ENCODE measurements at places on chromosomes 1 and 21.
A peak's percentile ranks its signal among the peaks of the same experiment; 100 is the strongest.

GRCh38 chr1:84598418-84598817 is 24.2 kb upstream of the CTBS start:
- DNase-seq = no peak

DNA sequence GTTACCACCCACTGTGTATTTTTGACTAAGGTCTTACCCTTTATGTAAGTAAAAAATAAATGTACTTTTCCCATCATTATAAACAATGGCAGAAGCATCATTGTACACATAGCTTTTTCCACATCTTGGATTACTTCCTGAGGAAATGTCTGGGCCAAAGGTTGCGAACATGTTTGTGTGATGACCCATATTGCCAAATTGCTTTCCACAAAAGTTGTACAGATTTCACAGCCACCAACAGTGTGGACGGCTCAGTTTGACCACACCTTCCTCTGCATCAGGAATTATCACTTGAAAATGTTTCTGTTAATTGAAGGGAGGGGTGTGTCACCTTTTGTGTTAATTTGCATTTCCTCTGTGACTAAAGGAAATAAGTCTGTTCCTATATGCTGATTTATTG is 25.7 kb downstream of the AKNAD1 start:
- no peak for DNase-seq

DNA sequence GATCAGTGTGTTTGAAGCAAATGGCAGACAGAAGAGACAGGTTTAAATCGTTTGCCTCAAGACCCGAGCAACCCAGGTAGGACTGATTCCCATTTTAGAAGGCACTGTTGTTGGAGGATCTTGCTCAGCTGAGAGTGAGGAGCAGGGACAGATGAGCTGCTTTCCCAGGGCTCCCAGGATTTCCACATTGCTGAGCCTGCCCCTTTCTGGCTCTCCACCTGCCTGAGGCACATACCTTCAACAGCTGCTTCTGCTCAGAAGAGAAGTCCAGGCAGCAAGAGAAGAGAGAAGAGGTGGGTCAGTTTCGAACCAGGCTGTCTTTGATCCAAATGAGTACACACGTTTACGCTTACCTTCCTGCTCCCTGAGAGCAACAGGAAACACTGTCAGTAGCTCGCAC is 5.7 kb downstream of the TNNT2 start:
- DNase-seq = no peak

DNA sequence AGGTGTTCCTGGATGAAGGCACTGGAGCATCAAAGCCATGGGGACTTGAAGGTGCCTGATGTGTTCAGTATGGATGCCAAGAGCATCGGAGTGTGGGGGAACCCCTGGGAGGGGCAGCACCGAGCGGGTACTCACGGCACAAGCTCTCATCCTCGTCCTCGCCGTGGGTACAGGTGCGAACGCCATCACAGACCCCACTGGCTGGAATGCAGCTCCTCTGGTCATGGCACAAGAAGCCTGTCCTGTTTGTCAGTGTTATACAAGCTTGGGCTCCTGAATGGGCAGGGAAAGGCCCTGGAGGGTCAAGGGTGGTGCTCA is 6.0 kb downstream of the LDLRAD1 start:
- no peak for DNase-seq

DNA sequence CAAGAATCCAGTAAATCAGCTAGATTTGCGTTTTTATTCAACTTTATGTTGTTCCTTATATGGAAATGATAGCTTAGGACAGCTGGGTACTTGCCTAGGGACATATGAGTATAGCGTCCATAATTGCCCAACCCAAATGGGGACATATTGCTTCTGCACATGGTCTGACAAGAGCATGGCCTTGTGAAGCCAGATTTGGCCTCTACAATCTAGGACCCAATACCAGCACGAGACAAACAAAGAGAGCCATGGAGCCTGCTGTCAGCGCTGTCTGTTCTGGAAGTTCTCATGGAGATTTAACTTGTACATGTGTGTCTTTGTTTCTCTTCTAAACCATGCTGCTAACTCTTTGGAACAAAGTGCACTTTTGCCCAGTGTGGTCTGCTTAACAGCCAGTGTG is 240.0 kb upstream of the CAMK1G start:
- DNase-seq = no peak

- no peak for DNase-seq
Measured at GRCh38 chr1:91784616-91785015, 101.3 kb downstream of the TGFBR3 start.

GRCh38 chr1:206465951-206466350 is 4.3 kb upstream of the IKBKE start:
- no peak for DNase-seq

GRCh38 chr1:162336621-162337285 is 39.9 kb downstream of the SPATA46 start:
- no peak for DNase-seq

- DNase-seq = no peak
Measured at GRCh38 chr1:51558375-51558924, 39.4 kb upstream of the EPS15 start.

- peak; percentile 19 for DNase-seq
Measured at GRCh38 chr1:111219557-111220286, 7.8 kb upstream of the CHI3L2 start.

DNA sequence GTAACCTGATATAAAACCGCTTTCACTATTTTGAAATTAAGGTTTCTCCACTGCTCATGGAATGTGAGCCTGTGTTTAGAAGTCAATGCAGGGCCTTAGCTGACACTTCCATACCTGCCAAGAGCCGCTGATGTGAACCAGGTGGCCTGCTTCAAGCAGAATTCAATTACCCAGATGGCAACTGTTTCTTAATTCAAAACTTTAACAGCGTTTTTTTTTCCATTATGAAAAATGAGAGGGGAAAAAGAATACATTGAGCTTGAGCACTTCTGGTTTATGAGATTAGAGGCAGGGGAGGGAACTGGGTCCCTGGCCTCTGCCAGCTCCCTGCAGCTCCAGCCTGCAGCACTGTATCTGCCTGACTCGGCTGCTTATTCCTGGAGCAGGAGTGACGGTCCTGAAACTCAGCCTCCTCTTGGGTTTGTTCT is 7.7 kb upstream of the ATP1A1 start:
- no peak for DNase-seq

DNA sequence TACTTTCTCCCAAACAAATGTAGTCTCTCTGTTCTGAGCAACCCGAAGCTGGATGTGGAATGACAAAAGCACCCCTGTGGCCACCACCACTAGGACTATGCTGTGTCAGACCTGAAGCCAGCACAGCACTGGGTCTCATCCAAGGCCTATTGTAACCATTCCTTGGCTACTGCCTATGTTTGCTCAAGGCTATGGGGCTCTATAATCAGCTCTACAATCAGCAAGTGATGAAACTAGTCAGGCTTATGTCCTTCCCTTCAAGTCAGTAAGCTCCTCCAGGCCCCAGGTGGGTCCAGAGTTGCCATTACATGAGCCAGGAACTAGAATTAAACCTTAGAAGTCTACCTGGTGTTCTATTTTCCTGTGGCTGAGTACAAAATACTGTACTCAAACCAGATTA is 370.2 kb downstream of the TBX15 start:
- no peak for DNase-seq

DNA sequence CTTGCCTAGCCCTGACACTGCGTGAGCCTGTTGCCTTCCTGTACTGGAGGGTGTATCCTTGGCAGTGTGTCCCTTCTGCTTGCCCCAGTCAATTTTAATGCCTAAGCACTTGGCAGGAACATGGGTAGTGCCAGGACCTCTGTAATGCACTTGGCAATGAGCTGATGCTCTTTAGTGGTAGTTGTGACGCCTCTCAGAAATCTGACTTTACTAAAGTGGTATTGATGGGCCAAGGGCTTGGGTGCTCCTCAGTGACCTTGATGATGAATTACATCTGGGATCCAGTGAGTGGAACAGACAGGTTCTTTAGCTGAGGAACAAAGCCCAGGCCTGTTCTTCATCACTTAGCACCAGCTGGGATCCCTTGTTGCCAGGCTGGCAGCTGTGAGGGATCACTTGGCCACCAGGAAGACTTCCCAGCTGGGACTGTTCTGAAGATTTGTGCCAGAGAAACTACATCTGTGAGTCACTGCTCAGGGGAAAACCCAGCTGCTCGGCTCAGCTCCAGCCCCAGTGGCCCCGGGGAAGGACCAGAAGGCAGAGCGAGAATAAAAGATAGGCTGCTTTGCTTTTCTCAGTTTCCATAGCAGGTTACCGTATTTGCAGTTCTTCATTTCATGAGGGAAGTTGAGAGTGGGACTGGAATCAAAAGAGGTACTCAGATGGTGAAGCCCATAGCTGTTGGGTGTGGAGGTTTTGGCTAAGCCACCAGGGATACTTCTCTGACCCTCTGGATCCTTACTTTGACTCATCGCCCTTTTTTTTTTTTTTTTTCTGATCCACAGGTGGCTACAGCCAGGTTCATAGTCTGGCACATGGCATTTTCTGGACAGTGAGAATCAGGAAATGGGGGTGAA is 28.5 kb upstream of the KCNA2 start:
- DNase-seq = peak; percentile 80

DNA sequence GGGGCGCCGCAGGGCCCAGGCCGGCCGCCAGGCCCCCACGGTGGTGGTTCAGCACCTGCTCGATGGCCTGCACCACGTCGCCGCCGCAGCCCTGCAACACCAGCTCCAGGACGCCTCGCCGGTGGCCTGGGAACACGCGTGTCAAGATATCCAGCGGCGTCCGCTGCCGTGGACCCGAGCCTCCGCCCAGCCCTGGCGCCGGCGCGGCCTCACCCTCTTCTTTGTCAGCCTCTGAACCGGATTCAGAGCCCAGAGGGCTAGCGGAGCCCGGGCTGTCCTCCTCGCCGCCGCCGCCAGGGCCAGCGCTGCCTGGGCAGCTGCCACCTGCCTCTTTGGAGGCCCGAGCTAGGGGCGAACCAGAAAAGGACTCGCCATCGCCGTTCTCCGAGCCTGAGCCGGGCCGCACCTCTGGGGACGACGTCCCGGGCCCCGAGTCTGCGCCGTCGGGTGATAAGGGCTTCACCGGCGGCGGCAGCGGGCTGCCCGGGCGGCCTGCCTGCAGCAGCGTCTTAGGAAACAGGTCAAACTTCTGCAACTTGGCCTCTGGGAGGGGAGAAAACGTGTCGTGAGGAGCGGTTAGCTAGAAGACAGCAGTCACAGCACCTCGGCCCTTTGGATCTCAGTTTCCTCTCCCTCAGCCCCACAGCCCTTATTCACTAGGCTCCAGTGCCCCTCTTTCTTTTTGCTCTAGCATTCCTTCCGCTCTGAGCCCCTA is 3.9 kb downstream of the DMRTA2 start:
- no peak for DNase-seq

DNA sequence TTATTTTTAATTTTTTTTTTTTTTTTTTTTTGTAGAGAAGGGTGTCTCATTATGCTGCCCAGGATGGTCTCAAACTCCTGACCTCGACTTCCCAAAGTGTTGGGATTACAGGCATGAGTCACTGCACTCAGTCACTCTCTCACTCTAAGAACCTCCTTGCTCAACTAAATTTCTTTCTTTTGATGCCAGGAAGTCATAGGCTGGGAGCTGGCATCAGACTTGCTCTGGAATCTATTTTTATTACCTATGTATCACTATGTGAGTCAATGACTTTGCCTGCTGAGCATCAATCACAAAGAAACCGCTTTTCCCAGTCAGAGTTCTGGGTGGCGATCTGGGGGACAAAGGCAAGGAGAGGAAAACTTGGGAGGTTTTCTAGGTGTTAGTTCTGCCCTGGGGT is 35.5 kb upstream of the PARP1 start:
- no peak for DNase-seq

DNA sequence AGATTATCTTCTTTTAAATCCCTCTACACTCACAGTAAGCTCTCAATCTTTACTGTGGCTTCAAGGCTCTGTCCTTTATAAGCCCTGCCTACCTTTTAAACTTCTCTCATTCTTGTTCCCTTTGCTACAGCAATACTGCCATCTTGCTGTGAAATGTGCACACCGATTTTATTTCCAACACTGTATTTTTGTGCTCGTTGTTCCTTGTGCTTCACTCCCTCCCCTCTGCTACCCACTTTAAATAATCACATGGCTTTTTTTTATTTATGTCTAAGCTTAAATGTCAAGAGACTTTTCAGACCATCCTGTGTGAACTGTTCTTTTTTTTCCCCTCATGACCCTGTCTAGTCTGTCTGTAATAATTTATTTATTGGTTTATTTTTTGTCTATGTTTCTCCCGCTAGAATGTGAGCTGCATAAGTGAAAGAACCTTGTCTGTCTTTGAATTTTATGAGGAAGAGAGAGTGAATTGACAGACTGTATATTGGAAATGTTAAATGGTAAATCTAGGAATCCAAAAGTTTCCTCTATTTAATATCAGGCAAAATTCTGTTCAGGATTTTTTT is 45.7 kb downstream of the ABCD3 start:
- peak; percentile 31 for DNase-seq

- DNase-seq = no peak
Measured at GRCh38 chr1:25033828-25034705, 104.0 kb upstream of the RUNX3 start.

DNA sequence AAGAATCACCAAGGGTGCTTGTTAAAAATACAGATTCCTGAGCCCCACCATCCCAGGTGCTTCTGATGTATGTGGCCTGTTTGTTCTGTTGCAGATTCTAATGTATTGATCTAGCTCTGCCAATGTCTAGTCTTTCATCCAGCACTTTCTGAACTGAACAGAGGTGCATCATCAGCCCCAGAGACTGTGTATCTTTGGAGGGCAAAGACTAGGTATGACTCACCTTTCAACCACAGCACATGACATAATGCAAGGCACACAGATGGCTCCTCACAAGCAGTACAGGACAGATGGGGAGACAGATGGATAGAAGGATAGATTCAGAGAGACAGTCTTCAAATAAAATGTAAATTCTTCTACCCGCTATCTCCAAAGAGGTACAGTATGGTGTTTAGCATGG is 32.3 kb downstream of the CD58 start:
- DNase-seq = peak; percentile 32

DNA sequence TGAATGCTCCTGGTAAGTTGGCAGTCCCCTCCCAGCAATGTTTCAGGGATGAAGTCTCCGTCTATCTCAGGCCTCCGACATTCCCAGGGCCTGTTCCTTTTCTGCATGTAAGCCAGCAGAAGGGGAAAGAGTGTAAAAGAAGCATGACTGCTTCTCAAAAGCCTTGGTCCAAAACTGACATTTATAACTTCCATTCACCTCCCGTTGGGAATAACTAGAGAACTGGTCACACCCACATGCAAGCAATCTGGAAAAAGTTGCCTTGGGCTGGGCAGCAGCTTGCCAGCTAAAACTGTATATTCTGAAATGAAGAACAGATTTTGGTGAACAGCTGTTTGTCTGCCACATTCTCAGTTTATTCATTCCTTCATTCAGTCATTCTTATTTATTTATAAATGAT is 24.2 kb upstream of the NPL start:
- DNase-seq = no peak

All from CD4-positive, alpha-beta T cell treated with Interleukin-10 for 1 hour (primary cell).